ENCODE measurements at places on chromosomes 2 and 18. TPM values are rescaled to one million over a fixed set of nuclear protein-coding genes. Genes with fewer than 3 reads are reported as not detected.

NLRC4 gene
- not detected for polyA plus RNA-seq

PROC gene
- not detected for polyA plus RNA-seq

TUBA3E gene
- not detected for polyA plus RNA-seq

DNAH6 gene
- polyA plus RNA-seq: 0.02 TPM

INHA gene
- polyA plus RNA-seq: 0.12 TPM

All from AG04450 (cell line).